Esophagus mucosa (tissue), 1 donor: ENCODE measurements at places on chromosomes 1 and 21. TPM values are rescaled to one million over a fixed set of nuclear protein-coding genes. Genes with fewer than 3 reads are reported as not detected.

- ATAC-seq: no peak
These were observed 1539.6 kb downstream of the BRINP3 start for GRCh38 chr1:188937965-188938551.

DNA sequence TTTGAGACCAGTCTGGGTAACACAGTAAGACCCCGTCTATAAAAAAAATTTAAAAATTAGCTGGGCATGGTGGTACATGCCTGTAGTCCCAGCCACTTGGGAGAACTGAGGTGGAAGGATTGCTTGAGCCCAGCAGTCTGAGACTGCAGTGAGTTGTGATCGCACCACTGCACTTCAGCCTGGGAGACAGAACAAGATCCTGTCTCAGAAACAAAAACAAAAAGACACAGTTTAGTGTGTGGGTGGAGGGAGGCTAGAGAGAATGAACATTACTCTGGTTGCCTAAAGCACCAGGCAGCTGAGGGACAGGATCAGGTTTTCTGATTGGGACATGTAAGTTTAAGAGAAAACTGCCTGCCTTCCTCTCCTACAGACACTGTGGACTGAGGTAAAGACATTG lies 42.3 kb downstream of the VAMP4 start:
- no peak for ATAC-seq

- ATAC-seq: no peak
These were observed 388.7 kb downstream of the ST6GALNAC3 start for GRCh38 chr1:76463278-76463677.

DNA sequence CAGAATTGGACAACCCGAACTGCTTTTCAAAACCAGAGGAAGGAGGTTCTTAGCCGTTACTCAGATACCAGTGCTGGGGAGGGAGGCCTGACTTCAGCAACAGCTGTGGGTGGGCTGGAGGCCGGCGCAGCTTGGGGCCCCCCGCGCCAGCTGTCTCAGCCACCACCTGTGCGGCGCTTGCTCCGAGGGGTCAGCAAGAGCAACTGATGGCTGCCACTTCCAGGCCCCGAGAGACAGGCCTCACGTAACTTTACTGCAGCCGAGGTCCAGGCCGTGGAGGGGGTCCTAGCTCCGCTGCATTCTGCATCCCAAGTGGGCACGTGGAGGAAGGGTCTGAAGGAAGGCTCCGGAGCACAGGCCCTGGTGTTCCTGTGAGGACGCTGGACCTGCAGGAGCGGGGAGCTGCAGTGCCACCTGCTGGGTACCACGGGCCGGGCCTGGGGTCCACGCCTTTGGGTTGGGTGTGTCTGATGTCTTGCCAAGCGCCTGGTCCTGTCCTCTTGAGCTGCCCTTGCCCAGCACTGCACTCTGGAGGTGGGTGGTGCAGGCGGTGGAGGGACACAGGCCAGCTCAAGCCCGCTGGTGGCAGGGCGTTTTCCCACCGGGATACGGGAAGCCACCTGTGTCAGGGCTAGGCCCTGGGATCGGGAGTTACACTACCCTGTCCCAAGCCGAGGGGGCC lies 9.8 kb downstream of the THAP3 start:
- peak; percentile 71 for ATAC-seq

DNA sequence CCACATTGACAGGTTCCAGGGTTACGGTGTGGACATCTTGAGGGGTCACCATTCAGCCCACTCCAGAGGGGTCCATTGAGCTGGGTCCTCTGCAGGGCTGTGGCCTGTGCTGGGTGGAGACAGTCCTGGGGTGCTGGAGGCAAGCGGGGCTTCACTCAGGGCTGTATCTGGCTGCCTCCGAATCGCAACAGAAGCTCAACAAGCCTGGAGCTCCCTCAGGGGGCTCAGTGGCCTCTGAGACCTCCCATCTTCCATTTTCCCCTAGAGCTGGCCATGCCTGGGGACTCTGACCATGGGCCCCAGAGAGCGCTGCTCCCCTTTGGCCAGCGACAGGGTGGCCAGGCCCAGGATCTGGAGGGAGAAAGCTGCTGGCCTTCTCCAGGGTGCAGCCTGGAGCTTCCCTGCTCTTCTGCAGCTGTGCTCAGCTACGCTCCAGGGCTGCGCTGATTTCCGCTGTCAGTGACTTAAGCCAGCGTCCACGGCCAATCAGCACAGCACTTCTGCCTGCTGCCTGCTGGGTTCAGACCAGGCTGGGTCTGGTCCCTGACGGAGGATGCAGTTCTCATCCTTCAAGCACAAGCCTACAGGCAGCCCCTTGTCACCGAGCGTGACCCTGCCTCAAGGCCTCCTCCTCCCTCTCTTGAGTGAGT lies 45.0 kb upstream of the ADARB1 start:
- ATAC-seq: no peak

TEX38 gene
- not detected for total RNA-seq

KCNJ15 gene
- 15.5 TPM for total RNA-seq

- no peak for ATAC-seq
These were observed 58.2 kb downstream of the CD34 start for GRCh38 chr1:207852576-207853371.

GRCh38 chr1:80047791-80048190 lies 1041.3 kb upstream of the ADGRL4 start:
- no peak for ATAC-seq

BARHL2 gene
- total RNA-seq: not detected

- ATAC-seq: no peak
These were observed 95.0 kb downstream of the SGIP1 start for GRCh38 chr1:66628926-66629325.

GRCh38 chr1:22702296-22703085 lies 8.1 kb upstream of the EPHB2 start:
- ATAC-seq: no peak

NBPF4 gene
- 0.08 TPM for total RNA-seq

- ATAC-seq: no peak
These were observed 5.7 kb upstream of the GALE start for GRCh38 chr1:23806280-23806679.

DNA sequence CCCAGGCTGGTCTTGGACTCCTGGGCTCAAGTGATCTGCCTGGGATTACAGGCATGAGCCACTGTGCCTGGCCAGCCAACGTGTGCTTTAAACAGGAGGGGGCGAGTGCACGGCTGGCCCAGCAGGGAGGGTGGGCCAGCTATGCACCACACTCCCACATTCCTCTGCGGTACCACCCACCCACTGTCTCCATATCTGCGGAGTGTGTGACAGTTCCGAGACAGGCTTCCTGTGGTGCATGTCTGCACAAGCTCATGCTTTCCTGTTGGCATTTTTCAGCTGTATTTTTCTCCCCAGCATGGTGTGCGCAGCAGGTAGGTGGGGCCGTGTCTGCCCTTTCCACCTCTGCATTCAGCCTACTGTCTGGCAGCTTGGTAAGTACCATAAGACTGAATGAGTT lies 183.3 kb downstream of the AJAP1 start:
- ATAC-seq: peak; percentile 75

WNT3A gene
- total RNA-seq: 0.44 TPM

PCP4 gene
- total RNA-seq: 1.3 TPM

DNA sequence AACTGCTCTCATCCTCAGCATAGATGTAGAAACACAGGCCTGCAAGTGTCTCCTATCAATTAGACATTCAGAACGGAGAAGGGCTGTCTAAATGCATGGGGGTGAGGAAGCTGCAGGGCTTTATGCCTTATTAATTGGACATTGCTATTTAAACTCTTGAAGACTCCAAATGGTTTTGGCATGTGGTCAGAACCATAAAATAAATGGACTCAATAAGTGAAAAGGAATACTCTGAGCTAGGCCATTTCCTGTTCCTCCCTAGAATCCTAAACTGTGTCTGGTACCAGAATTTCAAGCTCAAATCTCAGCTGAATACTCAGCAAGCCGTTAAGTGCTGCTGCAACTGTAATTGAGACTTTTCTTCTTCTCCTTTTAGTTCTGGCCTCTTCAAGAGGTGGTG lies 80.4 kb upstream of the C1orf87 start:
- no peak for ATAC-seq

GCSAML gene
- total RNA-seq: not detected

- no peak for ATAC-seq
These were observed 257.0 kb downstream of the SIPA1L2 start for GRCh38 chr1:232372841-232373440.

GRCh38 chr1:227788271-227789083 lies 27.0 kb upstream of the PRSS38 start:
- ATAC-seq: peak; percentile 55

DNA sequence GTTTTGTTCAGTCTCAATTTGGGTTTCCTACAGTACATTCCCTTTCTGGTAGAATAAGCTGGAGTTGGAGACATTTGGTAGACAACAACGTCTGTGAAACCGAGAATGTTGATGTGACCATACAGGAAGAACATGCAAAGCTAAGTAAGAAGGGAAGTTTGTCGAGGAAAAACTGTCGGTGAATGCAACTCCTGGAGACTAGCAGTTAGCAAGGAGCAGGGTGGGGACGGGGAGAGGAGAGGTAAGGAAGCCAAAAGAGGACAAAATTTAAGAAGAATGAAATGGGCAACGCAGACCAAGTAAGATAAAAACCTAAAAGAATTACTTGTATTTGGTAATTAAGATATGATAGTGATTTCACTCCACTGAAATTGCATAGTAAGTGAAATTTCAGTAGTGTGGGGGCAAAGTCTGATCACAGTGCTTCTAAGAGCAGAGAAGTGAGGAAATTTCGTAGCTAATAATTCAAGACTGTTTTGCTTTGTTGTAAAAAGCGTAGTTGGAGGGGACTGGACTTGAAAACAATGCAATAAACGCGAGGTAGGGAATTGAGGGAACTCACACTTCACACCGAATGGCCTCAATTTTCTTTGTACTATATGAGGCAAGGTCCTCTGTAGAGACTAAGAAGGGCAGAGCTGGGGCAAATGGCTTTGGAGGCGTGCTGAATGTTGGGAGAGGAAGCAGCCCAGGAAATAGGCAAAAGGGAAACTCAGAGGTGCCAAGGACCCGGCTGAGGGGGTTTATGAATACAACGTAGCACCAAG lies 787 bp upstream of the GIPC2 start:
- no peak for ATAC-seq

DNA sequence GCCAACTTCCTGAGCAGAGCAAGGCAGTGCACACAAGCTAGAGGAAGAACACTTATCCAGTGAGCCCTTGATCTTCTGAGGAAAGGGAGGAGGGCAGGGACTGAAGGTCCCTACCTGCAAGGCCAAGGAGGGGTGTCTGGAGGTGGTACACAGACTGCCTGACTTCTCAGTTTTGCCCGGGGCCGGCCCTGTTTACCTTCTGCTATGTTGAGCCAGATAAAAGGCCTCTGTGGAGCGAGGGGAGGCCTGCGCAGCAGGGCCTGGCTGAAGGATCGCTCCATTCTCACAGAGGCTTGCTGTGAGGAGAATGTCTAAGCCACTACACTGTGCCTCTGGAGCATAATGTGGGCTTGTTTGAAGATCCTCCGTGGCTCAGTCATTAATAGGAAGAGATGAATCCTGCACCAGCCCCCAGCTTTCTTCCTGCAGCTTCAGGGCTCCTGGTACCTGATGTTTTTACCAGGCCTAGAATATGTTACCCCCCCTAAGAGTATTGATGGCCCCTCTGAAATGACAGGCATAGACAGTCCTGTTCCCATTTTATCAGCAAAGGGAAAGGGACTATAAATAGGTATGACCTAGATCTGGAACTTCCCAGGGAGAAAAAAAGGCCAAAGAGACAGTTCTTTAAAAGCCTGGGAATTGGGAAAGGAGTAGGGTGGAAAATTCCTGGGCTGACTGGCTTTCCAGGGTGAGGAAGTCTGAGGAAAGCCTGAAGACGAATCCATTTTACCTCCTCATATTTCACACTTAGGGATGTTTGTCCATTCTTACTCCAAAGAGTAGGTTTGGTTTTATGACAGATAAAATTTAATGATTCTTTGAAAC lies 4.7 kb downstream of the POGK start:
- ATAC-seq: no peak

DNA sequence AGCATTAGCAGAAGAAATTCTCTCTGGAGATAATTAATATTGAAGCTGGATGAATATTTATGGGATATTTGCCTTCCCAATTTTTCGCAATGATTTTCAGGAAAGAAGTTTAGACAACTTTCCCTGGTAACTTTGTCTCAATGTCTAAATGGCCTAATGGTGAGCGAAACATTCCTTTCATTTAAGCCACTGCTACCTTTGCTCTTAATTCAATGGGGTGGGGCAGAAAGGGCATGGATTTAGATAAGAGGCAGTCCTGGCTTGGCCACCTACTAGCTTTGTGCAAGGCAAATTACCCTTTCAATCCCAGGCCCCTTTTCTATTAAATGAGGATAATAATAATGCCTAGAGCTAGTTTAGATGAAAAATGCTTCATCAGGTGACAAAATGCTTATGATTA lies 27.1 kb upstream of the LYST start:
- ATAC-seq: no peak

DNA sequence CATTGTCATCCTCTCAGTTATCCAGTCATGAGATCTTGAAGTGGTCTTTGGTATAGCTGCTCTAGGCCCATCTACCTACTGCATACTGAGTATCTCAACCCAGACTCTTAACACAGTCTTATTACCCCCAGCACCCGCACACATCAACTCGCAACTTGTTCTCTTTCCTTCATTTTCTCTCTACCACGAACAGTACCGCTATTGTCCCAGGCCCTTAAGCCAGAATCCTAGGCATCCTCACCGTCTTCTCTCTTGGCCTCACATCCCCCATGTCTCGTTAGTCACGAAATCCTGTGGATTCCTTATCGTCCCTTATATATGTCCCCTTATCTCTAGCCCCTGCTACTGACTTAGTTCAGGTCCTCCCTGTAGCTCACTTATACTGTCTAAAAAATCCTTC lies 126.4 kb downstream of the TMEM53 start:
- no peak for ATAC-seq

- no peak for ATAC-seq
These were observed 70.2 kb downstream of the DNM3 start for GRCh38 chr1:171911506-171911905.

FCER1A gene
- total RNA-seq: 0.16 TPM

TCEA3 gene
- 25.6 TPM for total RNA-seq

DNA sequence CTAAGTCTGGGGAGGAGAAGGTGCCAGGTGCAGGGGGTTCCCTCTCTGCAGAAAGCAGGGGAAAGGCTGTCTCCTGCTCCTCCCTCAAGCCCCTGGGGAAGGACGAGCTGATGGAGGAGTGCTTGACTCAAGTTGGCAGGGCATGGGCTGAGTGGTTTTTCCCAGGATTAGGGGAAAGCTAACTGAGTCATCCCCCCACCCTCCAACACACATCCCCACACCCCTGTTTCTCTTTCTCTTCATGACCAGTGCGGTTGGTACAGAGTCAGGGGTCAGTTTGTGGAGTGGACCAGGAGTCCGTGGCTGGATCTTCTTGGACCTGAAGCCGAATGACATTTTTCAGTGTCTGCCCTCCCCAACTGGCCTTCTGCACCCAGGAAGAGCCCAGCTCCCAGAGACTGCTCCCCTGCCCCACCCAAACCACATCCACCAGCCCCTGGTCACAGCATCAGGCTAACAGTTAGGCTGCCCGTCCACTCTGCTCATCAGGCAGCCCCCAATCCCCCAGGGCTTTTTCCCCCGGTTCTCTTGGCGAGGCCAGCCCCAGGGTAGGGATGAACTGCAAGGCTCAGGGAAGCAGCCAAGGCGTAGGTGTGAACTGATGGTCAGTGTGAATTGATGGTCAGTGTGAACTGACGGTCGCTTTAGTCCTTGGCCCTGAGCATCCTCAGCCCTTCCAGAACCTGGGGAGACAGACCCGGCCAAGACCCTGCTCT lies 81.0 kb downstream of the PAX7 start:
- ATAC-seq: no peak

GRCh38 chr1:214637722-214638458 lies 34.9 kb downstream of the CENPF start:
- no peak for ATAC-seq
